Fibroblast of the aortic adventitia (primary cell): ENCODE measurements at places on chromosomes 6 and 20.

- no peak for DNase-seq
Measured at GRCh38 chr6:27874016-27874415, 38.2 kb downstream of the OR2B2 start.

DNA sequence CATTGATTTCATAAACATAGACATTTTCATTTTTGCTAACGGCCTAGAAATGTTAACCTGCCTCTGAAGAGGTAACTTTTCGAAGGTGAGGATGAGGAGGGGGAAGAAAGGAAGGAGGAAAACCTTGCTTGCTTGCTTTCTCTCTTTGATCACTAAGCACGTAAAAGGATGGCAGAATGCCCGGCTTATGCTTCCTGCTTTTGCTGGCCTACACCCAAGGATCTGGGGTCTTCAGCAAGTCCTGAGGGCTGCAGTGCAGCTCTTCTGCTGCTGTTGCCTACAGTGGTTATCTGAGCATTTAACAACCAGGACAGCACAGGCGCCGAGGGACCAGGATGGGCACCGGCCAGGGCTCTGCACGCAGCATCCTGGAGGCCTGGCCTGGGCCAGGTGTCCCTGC is 150.8 kb upstream of the TAB2 start:
- no peak for DNase-seq

GRCh38 chr6:123641497-123641896 is 4.7 kb upstream of the TRDN start:
- no peak for DNase-seq

DNA sequence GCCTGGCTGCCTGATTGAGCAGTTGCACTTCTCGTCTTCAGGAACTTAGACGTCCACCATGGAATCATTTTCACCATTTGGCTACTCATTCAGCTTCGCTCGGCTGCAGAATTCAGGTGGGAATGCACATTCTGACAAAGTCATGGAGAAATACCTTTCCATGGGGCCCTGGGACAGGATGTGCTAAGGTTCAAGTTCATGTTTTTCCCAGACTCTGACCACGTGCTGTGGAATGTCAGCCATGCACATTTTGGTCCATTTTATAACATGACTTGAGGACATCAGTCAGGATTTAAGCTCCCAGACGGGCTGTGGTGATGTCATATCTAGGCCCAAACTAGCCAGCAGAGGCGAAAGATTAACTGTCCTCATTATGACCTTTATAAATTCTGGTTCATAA is 205.3 kb downstream of the TBXT start:
- DNase-seq: no peak

GRCh38 chr6:155447949-155448348 is 7.7 kb downstream of the NOX3 start:
- no peak for DNase-seq

- DNase-seq: no peak
Measured at GRCh38 chr6:49915035-49915434, 48.7 kb upstream of the CRISP1 start.

DNA sequence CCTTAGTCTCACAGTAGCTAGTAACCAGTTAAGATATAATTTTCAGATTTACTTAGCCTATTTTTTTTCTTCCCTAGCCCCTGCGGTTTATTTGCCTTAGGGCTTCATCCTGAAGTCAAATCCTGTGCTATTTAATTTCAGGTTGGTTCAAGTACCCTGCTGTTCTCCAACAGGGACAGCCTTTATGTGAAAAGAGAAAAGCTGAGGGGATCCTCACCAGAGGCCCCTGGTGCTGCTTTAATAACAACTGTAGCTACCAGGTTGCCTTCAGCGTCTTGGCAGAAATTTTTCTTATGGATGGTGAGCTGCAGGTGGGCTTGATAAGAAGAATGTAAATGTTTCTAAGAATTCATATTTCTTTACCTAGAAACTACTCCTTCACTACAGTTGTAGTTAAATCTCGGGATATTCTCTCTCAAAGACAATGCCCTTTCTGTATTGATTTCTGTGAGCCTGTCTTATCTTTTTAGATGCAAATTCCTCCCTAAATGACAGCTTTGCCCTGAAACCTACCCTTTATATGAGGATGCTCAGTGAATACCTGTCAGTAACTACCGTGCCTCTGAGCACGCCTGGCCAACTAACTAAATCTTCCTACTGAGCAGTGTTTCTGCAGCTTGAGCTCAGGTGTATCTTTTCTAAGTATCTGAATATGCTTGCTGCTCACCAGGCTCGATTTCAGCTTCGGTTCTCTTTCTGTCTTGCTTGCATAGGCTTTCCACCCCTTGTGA is 320.5 kb downstream of the MMUT start:
- no peak for DNase-seq

- peak; percentile 39 for DNase-seq
Measured at GRCh38 chr6:55902796-55903195, 27.4 kb upstream of the BMP5 start.

DNA sequence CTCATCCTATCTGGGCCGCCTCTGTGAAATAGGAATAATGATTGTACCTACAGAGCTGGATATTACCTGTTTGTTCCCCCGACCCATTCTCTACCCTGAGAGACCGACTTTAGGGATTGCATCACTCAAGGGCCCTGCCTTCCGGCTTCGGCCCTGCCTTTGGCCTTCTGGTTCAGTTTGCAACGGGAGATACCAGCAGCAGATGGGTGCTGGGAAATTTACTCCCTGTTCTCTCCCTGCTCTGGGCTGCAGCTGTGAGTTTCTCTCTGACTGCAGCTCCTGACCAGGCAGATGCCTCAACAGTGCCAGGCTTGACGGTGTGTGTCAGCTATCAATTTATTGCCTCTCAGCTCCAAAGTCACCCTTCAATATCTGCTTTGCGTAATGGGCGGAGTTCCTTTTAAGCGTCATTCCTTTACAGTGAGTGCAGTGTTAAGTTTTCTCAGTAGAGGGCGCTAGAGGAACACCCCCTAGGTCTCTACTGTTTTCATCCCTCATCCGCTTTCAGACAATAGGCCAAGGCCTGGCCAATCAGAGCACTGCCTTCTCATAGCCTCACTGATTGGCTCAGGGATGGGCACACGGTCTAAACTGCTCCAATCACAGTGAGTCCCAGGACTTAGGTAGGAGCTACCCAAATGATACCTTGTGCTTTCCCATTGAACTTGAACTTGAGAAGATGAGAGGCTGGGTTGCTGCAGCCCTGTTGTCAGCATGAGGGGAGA is 30.0 kb downstream of the KCNG1 start:
- DNase-seq: peak; percentile 76

DNA sequence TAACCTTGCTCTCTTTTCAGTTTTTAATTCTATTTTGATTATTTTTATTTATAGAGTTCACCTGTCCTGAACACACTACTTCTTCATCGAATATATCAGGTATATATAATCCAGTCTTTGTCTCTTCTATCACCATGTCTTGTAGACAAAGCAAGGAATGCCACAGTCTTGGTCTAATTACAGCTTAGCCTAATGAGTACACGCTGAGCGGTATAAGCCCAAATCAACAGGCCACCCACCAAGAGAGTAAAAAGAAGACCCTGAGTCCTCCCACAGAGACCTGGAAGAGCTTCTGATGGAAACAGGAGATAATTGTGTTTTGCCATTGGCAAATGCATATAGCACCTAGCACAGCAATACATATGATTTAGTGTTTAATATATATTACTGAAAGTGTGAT is 68.7 kb upstream of the TCF21 start:
- DNase-seq: no peak

- DNase-seq: no peak
Measured at GRCh38 chr20:10579942-10580341, 93.9 kb downstream of the JAG1 start.
